NCI-H510A (cell line): ENCODE measurements at places on chromosomes 1 and 21.

GRCh38 chr1:203671047-203671446, 44.4 kb downstream of the ATP2B4 start:
- no peak for DNase-seq

- no peak for DNase-seq
Observed at GRCh38 chr1:27296773-27297291, 25.1 kb upstream of the TMEM222 start.

- no peak for DNase-seq
Observed at GRCh38 chr1:35688161-35688560, 30.5 kb downstream of the C1orf216 start.

GRCh38 chr1:86515597-86515996, 31.3 kb upstream of the CLCA4 start:
- DNase-seq = no peak

DNA sequence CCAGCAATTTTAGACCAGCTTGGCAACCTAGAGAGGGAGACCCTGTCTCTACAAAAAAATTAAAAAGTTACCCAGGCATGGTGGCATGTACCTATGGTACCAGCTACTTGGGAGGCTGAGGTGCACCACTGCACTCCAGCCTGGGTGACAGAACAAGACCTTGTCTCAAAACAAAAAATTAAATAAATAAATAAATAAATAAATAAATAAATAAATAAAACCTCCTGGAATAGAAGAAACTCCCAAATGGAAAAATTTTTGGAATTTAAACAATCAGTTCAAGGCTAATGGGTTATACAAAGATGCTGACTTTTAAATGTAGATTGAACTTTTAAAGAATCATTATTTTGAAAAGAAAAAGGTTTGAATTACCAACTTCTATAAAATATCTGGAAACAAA, 22.2 kb downstream of the UBR4 start:
- no peak for DNase-seq

DNA sequence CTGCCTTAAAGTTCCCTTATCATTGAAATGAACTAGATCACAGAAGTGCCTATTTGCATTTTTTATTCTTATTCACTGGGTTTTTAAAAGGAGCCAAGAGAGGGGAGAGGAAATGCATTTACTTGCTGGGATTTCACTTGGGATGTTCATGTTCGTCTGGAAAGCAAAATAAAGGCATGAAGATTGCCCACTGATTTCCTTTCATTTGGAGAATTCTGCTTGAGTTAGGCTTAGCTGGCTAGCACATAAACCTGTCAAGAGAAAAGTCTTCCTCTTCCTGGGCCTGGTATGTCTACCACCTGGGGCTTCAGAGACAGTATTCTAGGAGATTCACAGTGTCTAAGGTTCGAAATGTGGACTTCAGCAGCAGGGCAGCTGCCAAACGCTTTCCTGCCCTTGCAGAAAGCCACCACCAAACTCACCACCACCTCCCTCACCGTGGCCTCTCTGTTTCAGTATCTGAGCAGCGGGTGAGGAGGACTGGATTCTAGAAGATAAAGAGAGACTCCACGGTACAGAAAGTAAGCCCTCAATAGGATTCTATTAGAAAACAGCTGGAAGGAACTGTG, 44.5 kb downstream of the HIVEP3 start:
- DNase-seq = no peak

DNA sequence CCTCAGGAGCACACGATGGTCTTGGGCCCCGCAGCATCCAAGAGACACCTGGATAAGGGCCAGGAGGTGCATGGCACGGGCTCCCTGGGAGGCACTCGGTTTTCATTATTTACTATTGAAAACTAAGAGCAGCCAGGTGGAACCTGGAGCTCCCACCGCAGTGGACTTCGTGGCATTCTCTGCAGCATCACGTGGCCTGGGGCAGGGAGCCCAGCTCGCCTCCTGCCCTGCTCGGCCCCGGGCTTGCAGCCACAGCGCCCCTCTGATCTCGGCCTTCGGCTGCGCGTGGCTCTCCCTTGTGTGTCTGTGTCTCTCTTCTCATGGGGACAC, 121.6 kb downstream of the SIK1 start:
- DNase-seq = no peak

DNA sequence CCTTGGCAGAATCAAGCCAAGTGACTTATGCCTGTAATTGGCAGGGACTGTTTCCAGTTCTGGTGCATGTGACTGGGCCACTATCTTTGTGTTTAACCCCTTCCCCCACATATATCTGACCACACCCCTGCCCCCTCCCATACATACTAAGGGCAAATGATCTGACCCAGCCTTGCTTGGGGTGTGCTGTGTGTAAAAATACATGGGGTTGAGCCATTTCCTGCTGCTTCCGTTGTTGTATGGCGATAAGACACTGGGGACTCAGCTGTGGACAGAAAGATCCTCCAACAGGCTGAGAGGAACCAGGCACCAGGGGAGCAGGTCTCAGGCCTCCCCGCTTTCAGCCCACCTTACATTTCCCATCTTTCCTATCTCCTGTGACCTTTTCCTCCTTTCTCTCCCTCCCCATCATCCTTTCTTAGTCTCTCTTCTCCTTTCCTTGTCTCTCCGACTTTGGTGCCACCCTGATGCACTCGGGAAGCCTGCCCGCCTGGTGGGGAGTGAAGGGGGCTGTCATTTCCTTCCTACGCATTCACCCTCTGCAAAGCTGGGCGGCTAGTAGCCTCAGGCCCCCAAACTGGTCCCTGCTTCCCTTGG, 39.7 kb downstream of the TMCC2 start:
- no peak for DNase-seq

GRCh38 chr1:27430903-27431600, 38.6 kb downstream of the GPR3 start:
- DNase-seq = no peak

GRCh38 chr1:244207042-244207934, 156.2 kb downstream of the ZBTB18 start:
- no peak for DNase-seq

GRCh38 chr1:26570287-26570686, 40.7 kb downstream of the RPS6KA1 start:
- no peak for DNase-seq

DNA sequence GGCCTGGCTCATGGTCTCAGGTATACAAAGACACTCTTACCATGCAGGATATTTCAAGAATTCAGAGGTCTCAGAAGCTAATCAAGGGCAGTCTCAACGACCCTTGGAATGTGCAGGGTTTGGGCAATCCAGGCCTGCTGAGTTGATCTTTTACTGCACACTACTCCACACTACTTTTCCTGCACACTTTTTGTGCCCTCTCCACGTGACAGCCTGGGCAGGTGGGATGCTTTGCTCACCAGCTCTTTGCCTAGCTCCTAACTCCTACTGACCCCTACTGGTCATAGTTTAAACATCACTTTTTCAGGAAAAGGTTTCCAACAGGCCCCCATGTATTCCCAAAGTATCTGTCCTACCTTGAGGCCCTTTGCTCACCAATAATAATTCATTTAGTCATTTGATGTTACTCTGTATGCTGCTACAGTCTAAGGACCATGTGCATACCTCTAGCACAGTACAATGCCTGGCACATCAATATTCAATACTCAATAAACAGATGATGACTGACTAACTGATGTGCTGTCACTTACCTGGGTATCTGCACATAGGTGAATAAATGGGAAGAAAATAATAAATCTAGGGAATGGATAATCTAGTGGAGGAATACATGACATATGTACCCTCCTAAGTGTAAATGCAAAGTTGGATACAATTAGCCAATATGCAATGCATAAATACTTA, 9.6 kb downstream of the DUSP23 start:
- no peak for DNase-seq

- DNase-seq = no peak
Observed at GRCh38 chr1:19478322-19478721, 7.0 kb downstream of the CAPZB start.

GRCh38 chr1:205660361-205660760, 19.9 kb downstream of the SLC45A3 start:
- no peak for DNase-seq

- peak; percentile 59 for DNase-seq
Observed at GRCh38 chr1:37561133-37562132, 4.7 kb downstream of the DNALI1 start.

DNA sequence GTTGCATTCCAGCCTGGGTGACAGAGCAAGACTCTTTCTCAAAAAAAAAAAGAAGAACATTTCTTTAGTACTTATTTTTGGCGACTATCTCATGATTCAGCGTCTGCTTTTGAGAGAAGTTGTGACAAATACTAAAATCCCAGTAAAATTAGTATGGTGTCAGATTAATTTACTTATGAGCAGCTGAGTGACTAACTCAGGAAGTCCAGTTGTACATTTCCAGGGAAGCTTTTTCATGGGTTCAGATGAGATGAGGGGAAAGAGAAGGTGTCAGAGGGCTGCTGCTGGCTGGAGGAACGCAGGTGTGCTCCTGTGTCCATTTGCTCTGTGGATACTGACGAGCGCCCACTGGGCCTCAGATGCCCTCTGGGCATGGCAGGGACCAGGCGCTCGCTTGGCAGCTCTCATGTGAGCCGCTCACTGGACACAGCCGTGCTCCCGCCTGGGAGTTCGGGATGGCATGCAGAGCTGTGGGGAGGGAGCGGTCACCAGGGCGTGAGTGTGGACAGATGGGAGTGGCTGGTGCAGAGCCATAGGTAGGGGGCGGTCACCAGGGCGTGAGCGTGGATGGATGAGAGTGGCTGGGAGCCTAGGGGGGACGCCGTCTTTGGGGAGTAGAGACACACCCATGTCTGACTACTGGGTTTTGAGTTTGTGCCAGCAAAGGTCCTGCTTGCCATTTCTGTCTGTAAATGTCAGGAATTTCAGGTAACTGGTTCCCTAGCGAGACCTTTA, 55.0 kb downstream of the ADARB1 start:
- no peak for DNase-seq

DNA sequence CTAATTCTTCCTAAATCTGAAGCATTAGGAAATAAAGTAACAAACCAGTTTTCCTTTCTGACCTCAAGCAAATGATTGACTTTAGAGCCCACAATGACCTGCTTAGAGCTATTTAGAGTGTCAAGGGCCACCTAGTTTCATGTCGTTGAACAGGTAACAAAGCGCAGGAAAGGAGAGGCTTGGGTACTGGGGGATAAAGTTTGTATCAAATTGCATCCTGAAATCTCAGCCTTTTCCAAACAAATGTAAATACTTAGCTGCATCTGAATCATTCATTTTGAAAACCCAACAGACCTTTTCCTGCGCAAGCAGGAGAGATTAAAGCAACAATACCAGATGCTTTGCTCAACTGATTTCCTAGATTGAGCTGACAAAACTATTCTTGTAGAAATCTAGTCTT, 121.2 kb downstream of the NRIP1 start:
- no peak for DNase-seq

DNA sequence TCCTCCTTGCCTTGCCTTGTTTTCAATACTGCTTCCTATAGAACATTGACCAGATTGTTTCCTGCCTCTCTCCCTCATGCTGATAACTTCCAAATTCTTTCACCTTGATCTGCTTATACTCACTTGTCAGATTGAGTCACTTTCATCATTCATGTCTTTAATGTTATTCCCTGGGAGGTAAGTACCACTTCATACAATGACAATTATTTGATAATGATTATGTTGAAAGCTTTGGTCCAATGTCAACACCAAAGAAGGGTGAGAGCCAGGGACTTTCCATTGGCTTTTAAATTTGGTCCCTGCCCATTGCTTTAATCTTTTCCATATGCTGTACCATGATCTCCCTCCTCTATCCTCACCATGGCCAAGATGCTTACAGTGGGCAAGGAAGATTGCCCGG, 137.4 kb downstream of the SYT2 start:
- DNase-seq = no peak

GRCh38 chr1:232686346-232686745, 56.4 kb upstream of the SIPA1L2 start:
- DNase-seq = no peak

GRCh38 chr1:220957233-220957605, 78.0 kb downstream of the HLX start:
- DNase-seq = no peak

- DNase-seq = no peak
Observed at GRCh38 chr1:180805316-180805715, 107.4 kb upstream of the KIAA1614 start.

- DNase-seq = no peak
Observed at GRCh38 chr1:78664763-78665162, 15.1 kb downstream of the IFI44 start.

GRCh38 chr1:155324037-155324716, 3.5 kb downstream of the RUSC1 start:
- peak; percentile 92 for DNase-seq

GRCh38 chr1:6033986-6034749, 11.5 kb upstream of the KCNAB2 start:
- peak; percentile 82 for DNase-seq

GRCh38 chr21:46660505-46660904, 25.0 kb downstream of the PRMT2 start:
- DNase-seq = no peak

DNA sequence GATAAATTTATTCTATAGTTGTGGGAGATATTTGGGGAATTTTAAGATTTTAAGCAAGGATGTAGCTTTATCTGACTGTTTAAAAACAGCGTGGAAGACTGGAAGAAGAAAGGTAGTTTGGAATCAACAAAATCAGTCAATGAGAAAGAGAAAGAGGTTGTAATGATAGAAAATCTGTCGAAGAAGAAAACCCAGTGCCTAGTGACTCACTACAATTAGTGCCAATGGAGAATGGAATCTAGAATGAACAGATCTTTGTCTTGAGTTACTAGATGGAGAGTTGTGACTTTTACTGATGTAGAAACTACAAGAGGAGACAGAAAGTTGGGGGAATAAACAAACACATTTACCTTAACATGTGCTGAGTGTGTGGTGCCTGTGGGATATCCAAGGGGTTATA, 577.8 kb upstream of the NR5A2 start:
- no peak for DNase-seq

- DNase-seq = no peak
Observed at GRCh38 chr1:235448616-235449015, 55.6 kb downstream of the B3GALNT2 start.

DNA sequence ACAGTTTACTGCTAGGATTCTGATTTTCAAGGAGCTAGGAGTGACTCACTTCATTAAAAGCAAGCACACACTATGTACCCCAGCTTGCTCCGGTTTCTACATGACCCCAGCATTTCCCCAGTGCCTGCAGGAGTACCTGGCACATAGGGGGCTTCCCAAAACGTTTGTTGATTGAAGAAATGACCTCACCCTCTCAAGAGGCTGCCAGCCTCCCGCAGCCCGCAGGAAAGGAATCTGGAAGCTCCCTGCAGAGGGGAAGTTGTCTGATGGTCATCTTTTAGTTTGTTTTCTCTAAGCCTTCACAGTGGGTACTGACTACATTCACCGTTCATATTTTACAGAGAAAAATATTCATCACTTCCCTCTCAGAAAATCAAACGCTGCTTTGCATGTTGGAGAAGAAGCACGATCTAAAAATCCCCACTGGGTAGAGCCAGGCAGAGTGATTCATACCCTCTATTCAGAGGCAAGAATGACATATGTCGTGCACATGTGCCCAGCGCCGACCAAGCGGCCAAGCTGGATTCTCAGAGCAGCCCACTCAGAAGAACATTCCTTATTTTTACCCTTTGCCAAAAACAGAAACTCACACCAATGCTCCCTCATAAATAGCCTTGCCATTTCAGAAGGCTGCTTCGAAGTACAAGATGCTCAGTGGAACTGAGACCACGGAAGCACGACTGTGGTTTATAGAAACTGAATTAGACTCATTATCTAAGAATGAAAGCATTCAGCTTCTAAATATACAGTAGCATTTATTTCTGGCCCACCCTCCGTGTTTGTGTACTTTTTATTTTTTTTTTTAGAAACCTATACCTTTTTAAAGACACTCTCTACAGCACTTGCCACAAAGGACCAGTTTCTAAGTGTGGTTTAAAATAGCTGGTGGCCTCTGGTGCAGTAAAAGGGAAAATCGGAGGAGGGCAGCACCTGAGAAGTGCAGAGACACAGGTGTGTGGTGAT, 143.2 kb downstream of the MIS18A start:
- no peak for DNase-seq
